ENCODE measurements at places on chromosomes 7 and 10.
A peak's percentile ranks its signal among the peaks of the same experiment; 100 is the strongest.

- no peak for DNase-seq
These were observed 69.0 kb downstream of the AHR start for GRCh38 chr7:17367502-17367901.

DNA sequence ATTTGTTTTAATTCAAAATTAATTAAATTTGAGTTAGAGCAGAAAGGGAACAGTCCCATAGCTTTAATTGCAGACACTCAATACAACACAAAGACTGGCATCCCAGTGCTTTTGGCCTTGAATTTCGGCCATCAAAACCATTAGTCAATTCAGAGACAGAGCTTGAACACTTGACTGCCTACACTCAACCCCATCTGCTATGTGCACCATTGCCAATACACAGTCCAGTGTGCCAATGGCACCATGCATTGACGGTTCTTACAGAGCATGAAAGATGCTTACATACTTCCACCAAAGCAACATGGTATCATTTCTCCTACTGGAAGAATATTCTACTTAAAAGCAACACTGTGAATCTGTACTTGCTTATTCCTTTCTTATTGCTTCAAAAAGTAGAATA lies 43.6 kb upstream of the LRRTM3 start:
- DNase-seq, result no peak

DNA sequence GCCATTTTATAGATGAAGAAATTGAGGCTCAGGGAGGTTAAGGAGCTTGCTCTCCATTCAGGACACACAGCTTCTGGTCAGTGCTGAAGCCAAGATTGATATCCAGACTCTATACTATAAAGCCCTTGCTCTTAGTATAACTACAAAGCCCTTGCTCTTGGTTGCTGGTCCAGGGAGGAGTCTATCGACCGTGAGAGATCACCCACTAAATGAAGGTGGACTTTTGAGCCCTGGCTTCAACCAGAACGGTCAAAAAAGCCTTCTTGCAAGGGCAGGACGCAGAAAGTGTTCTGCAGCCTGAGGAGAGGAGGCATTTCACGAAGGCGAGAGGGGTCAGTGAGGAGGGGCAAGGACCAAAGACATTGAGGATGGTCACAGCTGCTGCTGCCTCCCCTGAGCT lies 176.3 kb downstream of the CYP26A1 start:
- no peak for DNase-seq

DNA sequence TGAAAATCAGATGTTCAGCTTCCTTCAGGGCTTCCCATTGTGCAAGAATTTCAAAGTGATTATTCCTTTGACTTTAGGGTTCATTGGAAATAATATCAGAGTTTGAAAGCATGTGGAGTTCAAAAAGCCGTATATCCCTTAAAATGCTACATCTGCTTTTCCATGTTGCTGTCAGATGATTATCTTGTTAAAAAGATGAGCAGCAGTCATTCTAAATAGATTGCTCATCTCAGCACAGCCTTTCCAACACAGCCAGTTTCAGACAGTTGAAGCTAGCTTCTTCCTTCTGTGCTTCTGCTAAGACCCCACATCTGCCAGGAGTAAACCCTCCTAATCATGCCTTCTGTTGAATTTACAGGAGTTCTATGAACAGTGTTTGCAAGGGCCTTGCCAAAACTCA lies 204.4 kb upstream of the PTER start:
- no peak for DNase-seq

DNA sequence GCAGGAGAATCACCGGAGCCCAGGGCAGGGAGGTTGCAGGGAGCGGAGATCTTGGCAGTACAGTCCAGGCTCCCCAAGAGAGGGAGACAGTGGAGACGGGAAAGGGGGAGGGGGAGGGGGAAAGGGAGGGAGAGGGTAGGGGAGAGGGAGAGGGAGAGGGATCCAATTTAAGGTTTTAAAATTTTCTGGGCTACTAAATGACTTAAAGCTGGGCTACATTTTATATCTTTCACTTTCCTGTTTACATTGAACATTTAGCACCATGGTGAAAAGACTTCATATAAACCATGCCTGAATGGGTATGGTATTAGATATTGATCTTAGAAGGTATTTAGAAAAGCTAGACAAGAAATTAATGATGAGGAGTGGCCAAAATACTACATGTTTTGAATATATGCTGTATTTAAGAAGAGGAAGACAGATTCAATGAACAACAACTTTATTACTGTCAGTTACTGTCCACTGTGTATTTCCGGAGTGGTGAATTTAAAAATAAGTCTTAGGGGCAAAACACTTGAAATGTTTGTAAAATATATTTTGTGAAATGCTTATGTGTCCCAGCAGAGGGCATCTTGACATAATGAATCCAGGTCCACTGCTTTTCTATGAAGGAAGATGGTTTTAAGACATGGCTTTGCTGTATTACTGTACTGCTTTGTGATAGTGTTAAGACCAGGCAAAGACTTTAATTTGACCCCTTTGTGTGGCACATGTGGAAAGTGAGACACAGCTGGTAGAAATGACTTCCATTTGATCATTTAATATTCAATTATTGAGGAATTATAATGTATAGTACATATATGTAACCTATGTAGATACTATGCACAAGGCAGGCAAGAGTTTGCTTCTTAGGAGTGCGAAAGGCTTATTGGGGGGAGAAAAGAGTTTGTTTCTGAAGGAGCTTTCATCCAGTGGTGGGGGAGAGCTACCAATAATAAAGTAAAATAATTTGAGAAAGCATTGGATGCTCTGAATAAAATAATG lies 52.8 kb downstream of the NRF1 start:
- peak; percentile 51 for DNase-seq

GRCh38 chr10:18446205-18446604 lies 205.2 kb downstream of the NSUN6 start:
- DNase-seq, result no peak

DNA sequence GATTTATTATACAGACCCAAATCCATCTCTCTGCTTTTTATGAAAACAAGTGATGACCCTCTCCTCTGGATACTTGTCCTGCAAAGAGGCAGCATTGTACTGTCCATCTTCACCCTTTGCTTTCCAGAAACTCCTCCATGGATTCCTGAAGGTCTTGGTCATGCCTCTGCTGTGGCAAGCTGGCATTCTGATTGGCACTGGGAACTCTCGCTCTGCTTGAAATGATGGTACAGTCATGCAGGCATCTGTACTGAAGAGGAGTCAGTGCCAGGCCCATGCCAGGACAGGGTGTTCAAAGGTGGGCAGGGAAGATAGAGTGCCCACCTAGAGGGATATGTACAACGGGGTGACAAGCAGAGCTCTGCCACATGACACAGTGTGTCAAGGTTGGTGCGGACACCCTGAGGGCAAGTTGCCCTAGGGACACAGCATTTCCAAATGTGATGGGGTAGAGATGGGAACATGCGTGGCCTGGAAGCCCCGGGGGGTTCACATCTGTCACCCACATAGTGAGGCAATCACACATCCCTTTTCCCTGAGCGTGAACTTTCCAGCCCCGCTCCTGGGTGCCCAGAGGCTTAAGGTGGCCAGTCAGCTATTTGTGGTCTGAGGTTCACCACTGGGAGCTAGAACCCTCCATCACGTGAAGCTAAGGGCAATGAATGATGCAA lies 235.7 kb upstream of the TCERG1L start:
- no peak for DNase-seq

GRCh38 chr7:44978511-44979366 lies at the start of gene MYO1G:
TSS of gene MYO1G (minus strand) at chr7:44979015. CDS start at chr7:44978961, 54 bp downstream.
- no peak for DNase-seq

GRCh38 chr7:45443263-45443662 lies 130.9 kb upstream of the ADCY1 start:
- DNase-seq, result no peak

- DNase-seq, result no peak
These were observed 320.7 kb downstream of the SUGCT start for GRCh38 chr7:40455485-40455884.

DNA sequence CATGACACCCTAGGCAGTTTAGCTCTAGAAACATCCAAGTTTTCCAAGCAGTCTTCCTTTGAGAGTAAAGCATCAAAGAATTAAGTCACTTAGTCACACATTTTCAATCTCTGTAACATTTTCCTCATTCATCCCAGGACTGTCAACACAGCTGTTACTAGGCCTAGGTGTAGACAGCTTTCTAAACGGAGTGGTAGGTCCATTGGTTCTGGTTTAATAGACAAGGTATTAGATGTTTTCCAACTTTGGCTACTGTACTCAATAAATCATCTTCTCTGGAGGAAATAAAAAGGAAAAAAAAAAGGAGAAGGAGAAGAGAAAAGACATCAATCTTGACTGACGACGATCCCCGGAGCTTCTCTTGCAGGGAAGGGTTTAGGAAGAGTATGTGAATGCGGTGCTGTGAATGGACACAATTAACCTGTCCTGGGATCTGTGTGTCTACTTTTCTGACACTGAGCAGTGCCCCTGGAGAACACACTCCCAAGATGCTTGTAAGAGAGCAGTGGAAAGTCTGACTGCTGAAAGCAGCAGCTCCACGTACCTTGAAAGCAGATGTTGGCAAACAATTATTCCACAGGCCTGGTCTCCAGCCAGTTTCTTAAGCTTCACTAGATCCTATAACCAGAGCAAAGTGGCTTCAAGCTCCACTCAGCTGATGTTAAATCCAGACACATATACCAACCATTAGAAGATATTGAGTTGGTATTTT lies 59.1 kb downstream of the CXCL12 start:
- peak; percentile 44 for DNase-seq

GRCh38 chr7:100034871-100035510 lies 14.6 kb upstream of the ZSCAN21 start:
- DNase-seq, result no peak

DNA sequence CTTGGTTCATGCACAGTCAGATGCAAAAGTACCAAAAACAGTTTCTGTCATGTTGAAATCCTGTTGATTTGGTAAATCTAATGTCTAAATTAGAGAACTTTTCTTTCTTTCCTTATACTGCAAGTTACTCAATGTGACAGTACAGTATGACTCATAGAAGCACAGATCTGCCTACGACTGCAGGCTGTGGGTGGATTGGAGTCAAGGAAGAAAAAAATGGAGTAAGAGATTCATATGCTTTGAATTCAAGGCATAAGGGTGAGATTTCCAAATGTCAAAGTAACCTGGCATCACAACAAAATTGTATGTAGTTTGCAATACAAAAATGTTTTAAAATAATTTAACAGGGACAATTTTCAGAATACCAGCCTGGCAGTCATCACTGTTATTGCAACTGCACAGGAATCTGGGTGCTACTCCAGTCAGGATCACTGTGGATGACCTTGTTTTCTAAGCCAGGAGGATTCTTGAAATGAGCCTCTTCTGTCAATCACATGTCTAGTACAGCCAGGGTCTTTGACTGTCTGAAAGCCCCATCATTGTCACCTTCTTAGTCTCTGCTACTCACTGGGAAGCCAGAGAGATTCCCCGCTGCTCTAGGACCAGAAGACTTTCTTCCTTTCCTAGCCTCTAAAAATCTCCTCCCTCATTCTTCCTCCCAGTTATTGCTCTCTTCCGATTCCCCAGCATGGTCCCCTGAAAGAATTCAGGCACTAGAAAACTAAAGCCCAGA lies 83.6 kb downstream of the CD36 start:
- DNase-seq, result no peak

DNA sequence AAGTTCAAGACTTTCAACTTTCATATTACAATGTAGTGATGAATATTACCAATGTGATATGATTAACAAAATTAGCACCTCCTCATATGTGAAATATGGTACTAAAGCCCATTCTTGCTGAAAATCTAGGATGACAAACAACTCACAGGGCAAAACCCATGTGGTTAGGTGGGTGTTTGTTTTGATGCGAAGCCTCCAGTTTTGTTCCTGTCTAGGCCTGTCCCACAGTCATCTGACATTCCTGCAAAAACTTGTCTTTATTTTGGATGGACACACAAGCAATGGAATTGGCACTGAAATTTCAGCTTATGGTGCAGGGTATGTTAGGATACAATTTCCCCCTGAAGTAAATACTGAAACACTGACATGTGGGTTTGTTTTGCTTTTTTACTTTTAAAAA lies 95.3 kb downstream of the PARD3 start:
- DNase-seq, result no peak

GRCh38 chr7:149846436-149847046 lies 8.4 kb downstream of the ZNF862 start:
- no peak for DNase-seq

DNA sequence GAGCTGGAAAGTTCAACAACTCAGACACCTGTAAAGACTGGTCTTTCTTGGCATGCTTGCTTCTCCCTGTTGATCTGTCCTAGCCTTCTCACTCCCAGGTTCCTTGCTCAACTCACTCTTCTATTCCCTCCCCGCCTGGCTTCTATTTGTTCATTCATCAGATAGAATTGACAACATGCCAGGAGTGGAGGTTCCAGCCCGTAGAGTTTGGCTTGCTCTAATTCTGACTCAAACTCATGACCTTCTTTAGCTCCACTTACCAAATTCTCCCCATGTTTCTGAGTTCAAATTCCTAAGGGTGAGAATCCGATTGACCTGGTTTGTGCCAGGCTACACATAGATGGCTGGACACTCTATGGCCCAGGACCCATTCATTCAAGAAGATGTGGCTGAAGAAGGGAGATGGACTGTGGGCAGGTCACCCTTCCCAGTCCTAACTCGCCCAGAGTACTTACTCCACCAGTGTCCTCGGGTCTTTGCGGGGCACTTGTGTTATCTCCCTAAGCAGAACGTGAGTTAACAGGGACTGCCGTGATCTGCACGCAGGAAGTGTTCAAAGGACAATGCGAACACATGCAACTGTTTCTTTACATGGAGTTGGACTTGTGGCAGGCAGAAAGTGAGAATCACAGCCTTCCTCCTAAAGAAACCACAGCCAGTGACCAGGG lies 4.0 kb upstream of the TMEM236 start:
- DNase-seq, result no peak

DNA sequence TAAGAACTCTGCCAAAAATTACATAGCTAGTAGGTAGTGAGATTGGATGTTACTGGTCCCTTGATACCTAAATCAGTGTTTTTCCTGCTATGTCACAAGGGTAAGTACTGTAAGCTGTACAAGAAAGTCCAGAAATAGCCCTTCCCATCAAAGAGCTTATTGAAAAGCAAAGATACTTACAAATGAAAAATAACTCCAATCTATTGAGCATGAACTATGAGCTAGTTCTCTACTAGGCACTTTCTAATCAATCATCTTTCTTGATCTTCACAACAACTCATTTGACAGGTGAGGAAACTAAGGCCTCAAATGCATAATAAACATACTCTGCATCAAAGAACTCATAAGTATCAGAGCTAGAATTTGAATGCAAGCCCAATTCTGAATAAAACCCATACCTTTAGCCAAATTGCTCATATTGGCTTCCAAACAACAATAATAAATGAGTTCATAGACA lies 249.8 kb upstream of the TCF7L2 start:
- DNase-seq, result no peak

GRCh38 chr7:41421056-41421455 lies 281.8 kb downstream of the INHBA start:
- no peak for DNase-seq

- no peak for DNase-seq
These were observed 349.8 kb downstream of the NXPH1 start for GRCh38 chr7:8783229-8783628.

All from DMS 273 treated with DMSO at 0.1 percent for 48 hours (cell line).